ENCODE measurements at places on chromosomes 2 and 18.

GRCh38 chr2:72261076-72261475, 113.4 kb upstream of the CYP26B1 start:
- DNase-seq = no peak

DNA sequence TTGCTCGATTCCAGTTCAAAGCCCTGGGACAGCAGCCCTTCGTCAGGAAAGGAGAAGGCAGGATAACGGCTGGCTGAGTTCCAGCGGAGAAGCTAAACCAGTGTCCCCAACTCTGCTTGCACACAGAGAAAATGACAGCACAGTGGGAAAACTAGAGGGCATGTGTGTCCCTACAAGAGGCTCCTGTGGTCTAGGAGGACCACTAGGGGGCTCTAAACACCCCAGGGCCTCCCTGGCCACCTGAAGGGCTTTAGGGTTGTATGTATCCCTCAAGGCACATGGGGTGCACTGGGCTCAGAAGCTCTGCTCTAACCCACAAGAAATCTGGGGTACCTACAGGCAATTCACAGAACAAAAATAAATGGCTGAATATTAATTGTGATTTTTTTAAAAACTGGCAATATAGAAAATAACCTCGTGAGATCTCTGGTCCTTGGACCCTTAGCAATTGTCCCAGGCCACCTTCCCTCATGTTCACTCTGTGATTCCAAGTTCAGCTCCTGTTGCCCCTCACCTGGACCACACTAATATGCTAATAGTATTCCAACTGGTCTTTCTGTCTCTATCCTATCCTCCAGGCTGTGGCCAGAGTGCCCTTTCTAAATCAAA, 17.5 kb downstream of the STAT1 start:
- no peak for DNase-seq

- DNase-seq = no peak
Measured at GRCh38 chr2:219084791-219085190, 24.1 kb upstream of the IHH start.

- DNase-seq = no peak
Measured at GRCh38 chr2:212998626-212999359, 152.6 kb downstream of the IKZF2 start.

GRCh38 chr18:7958897-7959146, 391.7 kb downstream of the PTPRM start:
- no peak for DNase-seq

DNA sequence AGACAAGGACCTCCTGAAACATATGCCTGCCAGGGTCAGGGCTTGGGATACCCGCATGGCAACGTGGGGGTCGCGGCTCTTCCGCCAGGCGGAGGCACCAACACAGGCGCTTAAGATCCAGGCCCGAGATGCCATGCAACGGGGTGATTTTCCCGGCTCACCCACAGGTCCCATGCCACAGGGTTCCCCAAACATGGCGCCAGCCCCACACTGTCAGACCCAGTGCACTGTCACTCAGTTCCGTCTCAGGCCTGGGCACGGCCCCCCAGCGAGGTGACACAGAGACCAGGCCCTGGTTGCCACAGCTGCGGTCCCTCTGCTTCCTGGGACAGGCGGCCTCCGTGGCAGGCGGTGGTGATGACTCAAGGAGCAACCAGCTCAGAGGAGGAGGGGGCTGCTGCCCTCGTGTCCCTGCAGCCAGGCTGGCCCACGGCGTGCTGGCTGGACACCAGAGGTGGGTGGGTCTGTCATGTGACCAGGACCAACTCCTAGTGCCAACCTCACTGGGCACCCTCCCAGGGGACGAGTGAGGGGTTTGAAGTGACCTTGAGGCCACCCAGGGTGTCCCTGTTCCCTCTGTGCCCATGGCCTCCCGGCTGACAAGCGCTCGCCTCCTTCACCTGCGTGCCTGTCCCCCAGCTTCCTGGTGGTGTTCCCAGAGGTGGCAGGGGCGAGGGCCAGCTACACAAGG, 4.9 kb downstream of the PDCD1 start:
- no peak for DNase-seq

DNA sequence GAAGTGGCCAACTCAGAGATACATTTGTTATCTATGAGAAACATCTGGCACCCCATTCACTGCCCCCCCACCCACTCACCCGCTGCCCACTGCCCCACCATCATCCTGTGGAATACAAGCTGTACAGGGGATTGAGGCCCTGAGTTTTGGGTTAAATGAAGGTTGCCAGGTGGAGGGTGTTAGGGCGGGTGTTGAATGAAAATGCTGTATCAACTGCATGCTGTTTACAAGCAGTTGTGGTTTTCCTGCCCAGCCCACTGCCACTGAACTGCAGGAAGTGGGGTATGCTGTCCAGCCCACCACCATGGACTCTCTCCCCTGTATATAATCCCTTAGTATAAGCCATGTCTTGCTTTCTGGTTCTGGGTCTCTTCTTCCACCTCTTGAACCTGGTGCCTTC, 481.9 kb downstream of the METTL4 start:
- no peak for DNase-seq

GRCh38 chr2:59025157-59025757, 784.1 kb upstream of the FANCL start:
- DNase-seq = peak; percentile 24

DNA sequence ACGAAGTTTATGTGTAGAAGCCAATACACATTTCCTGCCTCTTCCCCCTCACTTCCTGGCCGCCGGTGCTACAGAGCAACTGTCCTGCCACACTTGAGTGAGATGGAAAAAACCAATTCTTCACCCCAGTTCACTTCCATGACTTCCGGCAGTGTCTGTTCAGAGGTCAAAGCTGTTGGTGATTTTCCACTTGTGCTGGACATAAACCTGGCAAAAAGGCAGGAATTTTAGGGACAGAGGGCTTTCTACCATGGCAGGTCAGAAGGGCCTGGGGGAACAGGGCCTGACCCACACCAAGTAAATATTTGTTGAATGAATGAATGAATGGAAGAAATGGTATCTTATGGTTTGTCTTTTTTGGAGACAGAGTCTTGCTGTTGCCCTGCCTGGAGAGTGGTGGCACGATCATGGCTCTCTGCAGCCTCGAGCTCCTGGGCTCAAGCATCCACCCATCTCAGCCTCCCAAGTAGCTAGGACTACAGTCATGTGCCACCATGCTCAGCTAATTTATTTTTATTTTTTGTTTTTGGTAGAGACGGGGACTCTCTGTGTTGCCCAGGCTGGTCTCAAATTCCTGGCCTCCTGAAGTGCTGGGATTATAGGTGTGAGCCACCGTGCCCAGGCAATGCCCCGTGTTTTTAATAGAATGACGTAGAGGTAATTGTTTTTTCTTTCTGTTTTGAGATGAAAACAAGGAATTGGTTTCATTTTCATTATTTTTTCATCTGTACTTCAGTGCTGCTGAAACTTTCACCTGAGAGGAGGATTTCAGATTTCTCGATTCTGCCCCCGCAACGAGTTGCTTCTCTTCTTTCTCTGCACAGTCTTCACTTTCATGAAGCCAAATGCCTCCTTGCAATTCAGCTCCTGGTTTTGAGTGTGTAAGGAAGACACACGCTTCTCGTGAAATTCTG, 48.0 kb upstream of the LPIN2 start:
- no peak for DNase-seq

- DNase-seq = no peak
Measured at GRCh38 chr18:46469186-46469915, 187.7 kb downstream of the LOXHD1 start.
